NCI-H345 (cell line): ENCODE measurements at places on chromosomes 6 and 20.
A peak's percentile ranks its signal among the peaks of the same experiment; 100 is the strongest.

- DNase-seq = no peak
Measured at GRCh38 chr20:51978070-51978501, 175.8 kb upstream of the SALL4 start.

GRCh38 chr20:11119573-11119972 lies 445.8 kb upstream of the JAG1 start:
- DNase-seq = no peak

- DNase-seq = no peak
Measured at GRCh38 chr6:89934685-89935366, 40.6 kb downstream of the GJA10 start.

DNA sequence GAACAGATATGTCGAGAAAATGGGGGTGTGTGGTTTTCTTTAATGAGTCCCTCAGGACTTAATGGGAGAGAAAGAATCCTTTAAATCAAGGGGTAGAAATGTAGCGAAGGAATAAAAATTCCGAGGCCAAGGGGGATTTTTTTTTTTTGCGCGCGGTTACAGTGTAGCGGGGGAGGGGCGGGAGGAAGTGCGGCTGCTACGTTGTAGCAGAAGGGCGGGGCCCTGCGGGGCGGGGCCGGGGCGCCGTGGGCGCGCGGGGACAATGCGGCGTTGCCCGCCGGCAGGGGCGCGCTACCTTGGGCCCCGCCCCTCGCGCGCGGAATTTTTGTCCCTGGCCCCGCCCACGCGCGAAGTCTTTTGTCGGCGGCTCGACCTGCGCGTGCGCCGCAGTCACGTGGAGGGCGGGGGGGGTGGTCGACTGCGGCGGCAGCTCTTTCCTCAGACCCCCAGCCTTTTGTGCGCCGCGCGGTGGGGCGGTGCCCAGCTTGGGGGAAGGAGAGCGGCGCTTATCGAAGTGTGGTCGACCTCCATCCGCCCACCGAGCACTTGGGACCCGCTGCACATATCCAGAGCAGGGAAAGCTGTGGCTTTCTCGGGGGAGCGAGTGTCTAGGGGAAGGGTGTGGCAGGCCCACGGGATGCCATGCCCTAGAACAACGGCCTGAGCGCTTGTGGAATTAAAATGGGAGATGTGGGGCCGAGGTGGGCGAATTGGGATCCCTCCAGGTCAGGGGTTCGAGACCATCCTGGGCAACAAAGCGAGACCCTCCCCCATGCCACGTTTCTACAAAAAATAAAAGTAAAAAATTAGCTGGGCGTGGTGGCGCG lies 1.3 kb downstream of the TUBB start:
- DNase-seq = peak; percentile 95

GRCh38 chr6:131460614-131461000 lies 112.4 kb upstream of the ARG1 start:
- no peak for DNase-seq
